Small intestine (tissue), 16 donors: ENCODE measurements at places on chromosomes 5 and 9.

- peak; percentile 35 for DNase-seq
Observed at GRCh38 chr5:134553821-134554267, 28.4 kb downstream of the JADE2 start.

GRCh38 chr9:127223266-127223665 lies 41.3 kb upstream of the GARNL3 start:
- DNase-seq: no peak

DNA sequence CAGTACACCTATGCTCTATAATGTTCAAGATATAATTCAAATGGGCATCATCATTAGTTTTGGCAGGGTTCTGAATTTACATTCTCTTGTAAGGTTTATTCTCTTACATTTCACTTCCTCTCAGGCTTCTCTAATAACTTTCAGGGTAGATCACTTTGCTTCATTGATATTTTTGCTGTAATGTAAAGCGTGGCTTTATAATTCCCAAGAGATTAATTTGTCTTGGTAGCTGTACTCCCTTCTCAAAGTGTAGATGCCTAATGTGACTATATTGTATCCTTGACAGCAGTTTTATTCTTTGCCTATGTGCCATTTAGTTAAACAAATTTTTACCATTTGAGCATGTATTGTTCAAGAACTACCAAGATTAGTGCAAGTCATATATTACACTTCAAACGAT lies 889.1 kb downstream of the TAF11L14 start:
- no peak for DNase-seq

- DNase-seq: peak; percentile 74
Observed at GRCh38 chr5:31059889-31060288, 133.6 kb upstream of the CDH6 start.

DNA sequence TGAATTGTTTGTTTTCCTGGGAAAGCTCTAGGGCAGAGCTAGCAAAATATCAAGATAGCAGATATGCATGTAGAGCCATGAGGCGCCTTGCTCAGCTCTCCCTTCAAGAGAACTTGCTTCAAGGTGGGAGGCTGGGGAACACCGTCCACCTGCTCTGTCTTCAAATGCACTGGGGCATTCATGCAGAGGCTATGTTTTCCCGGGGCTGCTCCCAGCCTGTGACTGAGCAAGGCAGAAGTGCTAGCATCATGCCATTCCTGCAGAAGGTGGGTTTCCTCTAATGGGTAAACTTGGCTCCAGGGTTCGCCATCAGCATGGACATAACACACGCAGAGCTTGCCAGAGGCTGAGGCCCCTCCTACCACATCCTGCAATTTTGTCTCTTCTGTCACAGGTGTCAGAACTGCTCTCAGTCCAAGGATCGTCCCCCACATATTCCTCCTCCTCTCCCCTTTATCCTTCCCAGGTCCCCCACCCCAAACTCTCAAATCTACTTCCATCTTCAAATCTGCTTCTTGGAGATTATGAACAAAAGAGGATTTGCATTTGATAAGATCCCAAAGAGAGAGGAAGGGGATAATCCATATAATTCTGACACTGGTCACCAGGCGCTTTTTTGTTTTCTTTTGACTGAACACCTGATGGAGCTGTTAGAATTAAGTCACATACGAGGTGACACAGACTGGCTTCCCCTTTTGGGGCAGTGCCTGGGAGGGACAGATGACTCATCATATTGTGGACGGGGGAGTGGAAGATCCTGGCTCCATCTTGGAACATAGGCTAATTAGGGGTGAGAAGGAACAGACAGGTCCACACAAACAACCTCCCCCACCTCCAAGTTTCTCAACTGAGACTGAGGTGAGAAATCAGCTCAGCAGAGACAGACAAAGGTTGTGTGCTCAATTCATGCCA lies 85.0 kb upstream of the TAF11L2 start:
- no peak for DNase-seq

- DNase-seq: no peak
Observed at GRCh38 chr5:855771-856530, 5.2 kb upstream of the ZDHHC11 start.

- no peak for DNase-seq
Observed at GRCh38 chr5:127447827-127448226, 69.6 kb upstream of the PRRC1 start.

- DNase-seq: no peak
Observed at GRCh38 chr5:125316915-125317535, 570.6 kb upstream of the ZNF608 start.

- peak; percentile 2 for DNase-seq
Observed at GRCh38 chr5:148343046-148343407, 7.7 kb downstream of the SPINK9 start.

DNA sequence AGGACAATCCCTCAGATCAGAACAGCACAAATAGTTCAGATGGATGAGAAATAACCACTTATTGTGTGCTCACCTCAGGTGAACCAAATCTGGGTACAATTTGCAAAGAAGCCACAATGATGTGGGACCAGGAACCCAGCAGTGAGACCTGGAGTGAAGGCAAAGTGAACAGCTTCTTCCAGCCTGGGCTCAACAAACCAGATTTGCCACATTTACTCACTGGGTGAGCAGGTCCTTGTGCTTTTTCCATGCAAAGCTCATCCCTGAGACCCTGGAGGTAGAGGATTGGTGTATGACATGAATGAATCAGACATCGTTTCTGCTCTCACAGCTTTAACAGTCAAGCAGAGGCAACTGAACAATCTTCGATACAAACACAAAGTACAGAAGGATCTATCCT lies 29.1 kb upstream of the GRIA1 start:
- DNase-seq: no peak

GRCh38 chr5:96157077-96157780 lies 195.6 kb upstream of the ELL2 start:
- peak; percentile 70 for DNase-seq

GRCh38 chr5:124972703-124973102 lies 226.3 kb upstream of the ZNF608 start:
- DNase-seq: no peak

GRCh38 chr9:16002816-16003215 lies 450.0 kb downstream of the CCDC171 start:
- no peak for DNase-seq

DNA sequence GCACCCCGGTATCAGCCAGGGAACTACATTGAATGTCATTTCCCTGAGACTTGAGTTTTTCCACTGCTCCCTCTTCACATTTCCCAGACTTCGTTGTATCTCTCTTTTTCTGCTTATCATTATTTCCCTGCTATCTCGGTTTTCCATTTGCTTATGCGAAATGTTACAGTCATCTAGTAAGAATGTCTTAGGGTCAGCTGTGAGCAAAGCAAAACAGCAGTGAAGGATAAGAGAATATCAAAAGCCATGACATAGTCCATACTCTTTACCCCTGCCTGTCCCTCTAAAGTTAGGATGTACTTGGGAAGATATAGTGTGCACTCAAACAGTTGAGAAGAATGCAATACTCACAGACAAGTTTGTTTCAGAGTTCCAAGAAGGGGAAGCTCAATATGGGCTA lies 88.7 kb downstream of the ITGA1 start:
- DNase-seq: no peak

- DNase-seq: peak; percentile 35
Observed at GRCh38 chr9:75891277-75891741, 836 bp downstream of the PCSK5 start.

DNA sequence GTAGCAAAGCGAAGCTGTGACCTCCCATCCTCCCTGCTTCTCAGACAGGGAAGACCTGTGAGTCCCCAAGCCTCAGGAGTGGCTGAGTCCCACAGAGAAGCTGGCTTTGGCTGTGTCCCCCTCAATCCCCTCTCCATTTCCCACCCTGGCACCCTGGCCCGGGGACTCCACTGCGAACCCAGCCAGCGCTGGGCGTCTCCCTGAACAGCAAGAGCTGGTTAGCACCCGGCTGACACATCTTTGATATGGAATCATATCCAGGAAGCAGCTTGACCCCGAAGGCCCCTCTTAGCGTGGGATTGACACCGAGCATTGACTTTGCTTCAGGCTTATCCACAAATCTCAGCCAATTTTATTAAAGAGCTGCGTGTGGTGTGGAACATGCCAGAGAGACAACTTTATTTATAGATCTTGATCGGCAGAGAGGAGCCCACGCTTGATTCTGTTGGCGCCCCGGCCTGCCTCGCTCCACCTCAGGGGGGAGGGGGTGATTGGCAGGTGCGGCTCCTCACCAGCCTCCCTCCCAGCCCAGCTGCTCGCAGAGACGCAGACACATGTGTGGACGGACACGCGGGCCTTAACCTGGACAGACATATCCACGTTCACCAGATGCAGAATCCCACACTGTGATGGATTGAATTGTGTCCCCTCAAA lies 120.7 kb upstream of the MVB12B start:
- DNase-seq: no peak

DNA sequence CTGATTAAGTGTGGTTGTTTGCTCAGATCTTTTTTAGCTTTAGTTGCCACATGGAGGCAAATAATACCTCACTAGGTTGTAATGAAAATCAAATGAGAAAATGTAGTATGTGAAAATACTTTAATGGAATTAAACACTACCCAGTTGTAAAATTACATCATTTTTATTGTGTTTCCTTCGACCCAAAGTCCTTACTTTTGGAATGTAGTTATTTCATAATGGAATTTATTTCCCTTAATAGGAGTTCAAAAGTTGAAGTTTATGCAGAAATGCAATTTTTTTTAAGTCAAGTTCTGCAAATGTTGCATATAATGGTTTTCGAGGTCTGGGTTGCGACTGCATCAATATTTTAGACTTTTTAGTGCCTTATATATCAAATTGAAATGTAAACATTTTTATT lies 31.0 kb downstream of the TNPO1 start:
- DNase-seq: no peak

GRCh38 chr5:68710514-68710913 lies 383.3 kb upstream of the SLC30A5 start:
- no peak for DNase-seq

GRCh38 chr5:173705512-173706044 lies 89.1 kb upstream of the BOD1 start:
- DNase-seq: no peak

GRCh38 chr5:144328494-144328893 lies 157.8 kb downstream of the KCTD16 start:
- DNase-seq: no peak

GRCh38 chr5:54859316-54859715 lies 126.1 kb downstream of the ESM1 start:
- DNase-seq: no peak

DNA sequence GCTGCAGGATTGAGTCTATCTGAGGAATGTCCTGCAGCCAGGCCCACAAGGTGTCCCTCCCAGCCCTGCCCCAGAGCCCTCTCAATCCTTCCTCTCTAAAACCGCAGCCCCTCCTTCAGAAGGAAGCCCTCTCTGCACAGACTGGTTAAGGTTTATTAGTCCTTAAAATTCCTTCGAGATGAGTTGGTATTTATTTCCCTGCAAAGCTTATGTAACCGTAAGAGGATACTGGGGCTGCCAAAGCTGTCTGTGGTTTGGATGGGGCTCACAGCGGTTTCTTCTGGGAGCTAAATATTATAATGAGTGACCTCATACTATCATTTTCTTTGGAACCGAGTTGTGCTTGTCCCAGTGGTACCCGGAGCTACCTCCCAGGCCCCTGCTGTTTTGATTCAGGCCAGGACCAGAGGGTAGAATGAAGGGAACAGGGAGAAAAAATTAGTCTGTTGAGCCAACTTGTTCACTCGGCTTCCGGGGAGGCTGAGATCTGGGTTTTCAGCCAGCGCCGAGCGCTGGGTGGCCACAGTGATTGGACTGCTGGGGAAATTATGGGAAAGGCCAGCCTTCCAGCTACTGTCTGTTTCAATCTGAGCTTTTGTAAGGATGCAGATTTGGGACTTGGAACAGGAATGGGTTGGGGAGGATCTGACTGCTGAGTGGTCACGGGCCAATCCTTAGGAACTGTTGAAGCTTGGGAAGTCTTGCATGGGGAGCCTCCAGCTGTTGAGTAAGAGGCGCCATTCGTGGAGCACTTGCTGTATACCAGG lies 107.5 kb downstream of the NDFIP1 start:
- DNase-seq: no peak

DNA sequence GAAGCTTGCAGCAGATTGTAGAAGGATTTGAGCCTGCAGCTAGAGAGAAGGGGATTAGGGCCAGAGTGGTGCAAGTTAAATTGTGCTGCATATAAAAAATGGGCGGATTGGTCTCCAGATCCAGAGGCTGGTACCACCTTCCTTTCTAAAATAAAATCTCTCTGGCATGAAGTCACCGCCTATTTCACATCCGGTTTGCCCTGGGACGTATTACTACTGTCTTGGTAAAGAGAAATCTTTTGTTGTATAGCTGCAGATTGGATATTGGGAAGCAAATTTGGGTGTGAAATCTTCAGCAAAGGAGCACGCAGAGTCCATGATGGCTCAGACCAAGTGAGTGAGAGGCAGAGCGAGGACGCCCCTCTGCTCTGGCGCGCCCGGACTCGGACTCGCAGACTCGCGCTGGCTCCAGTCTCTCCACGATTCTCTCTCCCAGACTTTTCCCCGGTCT lies at the start of gene GABRA1:
GABRA1 (plus strand) TSS at position 180 of the 451 bp plus-strand sequence. CDS start 2,691 bp downstream, outside the sequence.
- no peak for DNase-seq

- DNase-seq: no peak
Observed at GRCh38 chr9:126814091-126814490, 9.3 kb downstream of the ZBTB43 start.

- no peak for DNase-seq
Observed at GRCh38 chr5:84113246-84114105, 271.2 kb downstream of the EDIL3 start.

DNA sequence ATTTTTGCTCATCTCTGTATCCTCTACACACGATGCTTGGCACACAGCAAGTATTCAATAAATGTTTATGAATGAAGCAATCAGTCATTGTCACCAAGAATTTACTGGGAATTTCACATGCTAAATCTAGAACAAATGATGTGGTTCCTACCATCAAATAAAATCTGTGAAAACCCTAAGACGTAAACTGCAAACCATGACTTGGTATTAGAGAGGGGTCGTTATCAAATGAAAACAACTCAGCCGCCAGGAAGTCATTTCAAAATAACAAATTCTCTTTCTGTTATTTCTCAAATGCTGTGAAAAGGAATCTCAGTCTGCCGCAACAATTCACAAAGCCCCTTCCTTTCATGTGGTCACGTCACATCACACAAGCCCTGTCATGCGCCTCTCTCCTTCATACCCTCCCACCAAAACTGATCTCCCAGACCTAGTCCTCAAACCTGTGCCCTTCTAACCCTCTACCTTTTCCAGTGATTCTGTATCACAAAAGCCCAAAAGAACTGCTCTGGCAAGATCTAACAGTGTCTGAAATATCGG lies 173.6 kb downstream of the DEPDC1B start:
- DNase-seq: no peak
